ENCODE measurements at places on chromosomes 16 and 17. TPM values are rescaled to one million over a fixed set of nuclear protein-coding genes. Genes with fewer than 3 reads are reported as not detected.

- no peak for DNase-seq
These were observed 412.3 kb downstream of the MAF start for GRCh38 chr16:79188115-79188738.

Gene ABCC11
- 0.09 TPM for polyA plus RNA-seq

Gene ALOX15
- 0.05 TPM for polyA plus RNA-seq

- peak; percentile 16 for DNase-seq
These were observed 659.9 kb upstream of the SOX9 start for GRCh38 chr17:71460943-71461342.

- DNase-seq = peak; percentile 58
These were observed 6.7 kb upstream of the TMEM88 start for GRCh38 chr17:7848131-7848579.

GRCh38 chr16:17942067-17942466 lies 394.5 kb downstream of the NPIPA8 start:
- no peak for DNase-seq
